ENCODE measurements at places on chromosomes 6 and 20.

- DNase-seq, result no peak
Measured at GRCh38 chr6:90534337-90535025, 52.4 kb downstream of the MAP3K7 start.

GRCh38 chr6:14118446-14118845, 874 bp downstream of the CD83 start:
- DNase-seq, result no peak

DNA sequence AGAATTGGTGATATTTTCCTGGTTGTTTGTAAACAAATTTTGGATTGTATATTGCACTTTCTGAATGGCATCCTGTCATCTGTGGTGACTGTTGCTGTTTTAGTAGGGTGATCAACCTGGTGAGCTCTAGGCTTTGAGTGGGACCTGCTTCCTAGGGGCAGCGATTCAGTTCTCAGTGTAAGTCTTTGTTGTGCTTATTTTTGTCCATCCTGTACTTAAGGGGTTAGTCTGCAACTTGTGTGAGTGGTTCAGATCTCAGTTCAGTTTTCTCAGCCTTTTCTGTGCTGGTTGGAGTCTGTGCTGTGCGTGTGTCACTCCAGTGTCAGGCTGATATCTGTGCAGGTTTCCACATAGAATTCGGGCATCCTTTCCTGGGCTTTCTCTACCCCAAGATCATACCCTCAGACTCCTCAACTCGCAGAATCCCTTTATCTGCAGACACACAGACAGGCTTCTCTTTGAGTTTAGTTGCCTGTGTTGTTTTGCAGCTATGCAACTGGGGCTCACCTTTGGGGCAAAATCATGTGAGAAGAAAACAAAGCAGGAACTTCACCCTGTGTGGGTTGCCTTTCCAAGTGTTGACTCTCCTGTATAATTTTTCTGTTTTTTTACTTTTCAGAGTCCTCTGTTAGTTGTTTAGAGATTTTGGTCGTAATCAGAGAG, 177.7 kb downstream of the FARS2 start:
- no peak for DNase-seq

DNA sequence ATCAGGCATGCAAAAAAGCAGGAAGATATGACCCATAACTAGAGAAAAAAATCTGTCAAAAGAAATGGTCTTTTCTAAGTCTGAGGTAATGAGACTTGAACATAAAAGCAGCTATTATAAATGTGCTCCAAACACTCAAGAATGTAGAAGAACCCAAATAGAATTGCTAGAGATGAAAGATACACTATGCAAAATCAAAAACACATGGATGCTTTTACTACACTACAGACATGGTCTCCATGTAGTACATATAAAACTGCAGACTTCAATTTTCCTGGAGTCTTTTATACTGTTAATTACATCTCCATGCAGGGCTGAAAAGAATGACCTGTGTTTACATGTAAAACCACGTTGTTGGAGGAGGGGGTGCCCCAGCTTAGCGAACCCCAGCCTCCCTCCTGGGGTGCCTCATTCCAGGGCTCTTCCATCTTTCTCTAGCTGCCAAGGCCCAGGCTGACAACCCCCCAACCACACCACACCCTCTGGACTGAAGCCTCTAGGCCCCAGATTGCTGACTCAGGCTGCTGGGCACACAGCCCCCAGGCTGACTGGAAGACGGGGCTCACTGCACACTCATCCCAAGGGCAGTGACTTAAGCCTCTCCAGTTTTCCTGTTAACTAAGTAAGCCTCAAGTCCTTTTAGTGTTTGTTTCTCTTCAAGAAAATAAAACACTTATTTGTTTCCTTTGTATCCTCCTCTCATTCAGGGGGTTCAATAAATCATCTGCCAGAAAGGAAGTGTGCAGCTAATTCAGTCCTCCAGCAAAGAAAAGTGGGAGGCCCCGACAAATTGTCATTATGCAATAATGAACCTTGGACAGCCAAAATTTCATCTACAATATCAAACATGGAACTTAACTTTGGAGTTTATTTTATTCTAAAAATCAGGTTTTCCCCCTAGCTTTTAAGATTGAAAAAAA, 26.0 kb upstream of the PLAGL1 start:
- peak; percentile 80 for DNase-seq

- peak; percentile 89 for DNase-seq
Measured at GRCh38 chr6:129759796-129760605, 50.0 kb upstream of the ARHGAP18 start.

GRCh38 chr20:21554376-21554890, 40.6 kb upstream of the NKX2-2 start:
- DNase-seq, result no peak

- DNase-seq, result no peak
Measured at GRCh38 chr6:149182262-149182661, 135.2 kb upstream of the TAB2 start.

GRCh38 chr6:155026022-155026705, 31.0 kb downstream of the TIAM2 start:
- DNase-seq, result peak; percentile 88

- DNase-seq, result no peak
Measured at GRCh38 chr6:160462116-160462515, 113.9 kb downstream of the SLC22A3 start.

DNA sequence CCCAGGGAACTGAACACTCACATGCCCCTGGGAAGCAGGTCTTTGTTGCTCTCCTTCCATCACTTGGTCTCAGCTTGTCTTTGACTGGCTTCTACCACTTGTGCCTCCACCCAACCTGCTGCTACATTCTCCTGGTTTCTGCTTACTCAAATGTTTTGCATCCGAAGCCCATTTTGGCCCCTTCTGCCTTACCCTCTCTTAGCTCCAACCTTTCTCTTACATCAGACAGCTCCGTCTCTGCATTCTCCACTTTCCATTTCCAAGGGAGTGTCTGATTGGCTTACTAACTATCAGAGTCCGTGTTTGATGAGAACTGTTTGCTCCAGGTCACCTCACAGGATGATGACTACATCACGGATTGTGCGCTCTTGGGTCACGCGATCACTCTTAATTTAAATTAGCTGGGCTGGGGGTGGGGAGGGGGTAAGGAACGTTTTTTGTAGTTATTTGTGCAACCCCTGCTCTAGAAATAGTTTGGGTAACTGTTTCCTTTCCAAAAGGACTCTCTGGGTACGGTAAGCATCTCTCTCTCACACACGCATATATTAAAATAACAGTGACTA, 844 bp upstream of the ABRACL start:
- peak; percentile 60 for DNase-seq

GRCh38 chr6:115932481-115932880, 128.2 kb downstream of the FRK start:
- peak; percentile 2 for DNase-seq

- DNase-seq, result peak; percentile 74
Measured at GRCh38 chr6:157800420-157801237, 22.4 kb upstream of the SNX9 start.

DNA sequence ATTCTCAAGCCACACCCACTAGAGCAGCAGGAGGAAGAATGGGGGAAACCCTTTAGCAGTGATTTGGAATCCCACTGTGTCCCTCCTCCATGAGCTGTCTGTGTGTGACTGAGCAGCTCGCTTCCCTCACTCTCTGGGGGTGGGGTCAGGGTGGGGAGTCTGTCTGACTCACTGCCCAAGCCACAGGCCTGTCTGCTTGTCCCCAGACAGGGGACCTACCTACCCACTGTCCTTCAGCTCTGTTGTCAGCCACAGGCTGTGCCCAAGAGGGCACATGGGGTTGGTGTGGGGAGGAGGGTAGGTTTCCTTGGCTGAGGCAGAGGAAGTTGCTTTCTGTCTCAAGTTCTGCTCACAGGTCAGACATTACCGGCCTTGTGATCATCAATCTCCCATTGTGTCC, 127.0 kb downstream of the MAFB start:
- DNase-seq, result peak; percentile 6

DNA sequence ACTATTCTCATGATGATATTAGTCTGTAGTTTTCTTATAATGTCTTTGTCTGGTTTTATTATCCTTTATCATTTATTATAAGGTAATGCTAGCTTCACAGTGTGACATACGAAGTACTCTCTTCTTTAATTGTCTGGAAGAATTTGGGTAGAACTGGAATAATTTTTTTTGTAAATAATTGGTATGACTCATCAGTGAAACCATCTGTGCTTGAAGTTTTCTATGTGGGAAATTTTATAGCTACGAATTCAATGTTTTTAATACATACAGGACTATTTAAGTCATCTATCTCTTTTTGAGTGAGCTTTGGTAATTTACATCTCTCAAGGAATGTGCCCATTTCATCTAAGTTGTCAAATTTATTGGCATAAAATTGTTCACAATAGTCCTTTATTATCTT, 86.3 kb downstream of the SOD2 start:
- DNase-seq, result peak; percentile 27

DNA sequence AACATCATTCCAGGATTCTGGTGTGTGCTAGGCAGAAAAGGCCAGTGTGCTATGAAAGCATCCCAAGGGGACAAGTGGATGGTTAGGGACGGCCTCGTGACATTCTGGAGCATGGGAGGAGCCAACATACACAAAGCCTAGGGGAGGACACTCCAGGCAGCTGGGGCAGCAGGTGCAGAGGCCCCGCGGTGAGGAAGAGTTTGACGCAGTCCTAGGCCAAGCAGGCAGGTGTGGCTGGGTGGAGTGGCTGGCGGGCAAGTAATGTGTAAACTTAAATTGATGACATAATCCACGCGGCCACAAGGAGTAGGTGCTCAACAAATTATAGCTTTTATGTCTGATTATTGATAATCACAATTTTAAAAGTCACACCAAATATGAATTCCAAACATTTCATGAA, 93.6 kb downstream of the TMEM242 start:
- no peak for DNase-seq

GRCh38 chr20:39822667-39823066, 860.5 kb downstream of the DHX35 start:
- peak; percentile 73 for DNase-seq

- no peak for DNase-seq
Measured at GRCh38 chr6:125124049-125124669, 29.4 kb upstream of the TPD52L1 start.

GRCh38 chr6:169251371-169251802, 2.3 kb downstream of the THBS2 start:
- peak; percentile 19 for DNase-seq

DNA sequence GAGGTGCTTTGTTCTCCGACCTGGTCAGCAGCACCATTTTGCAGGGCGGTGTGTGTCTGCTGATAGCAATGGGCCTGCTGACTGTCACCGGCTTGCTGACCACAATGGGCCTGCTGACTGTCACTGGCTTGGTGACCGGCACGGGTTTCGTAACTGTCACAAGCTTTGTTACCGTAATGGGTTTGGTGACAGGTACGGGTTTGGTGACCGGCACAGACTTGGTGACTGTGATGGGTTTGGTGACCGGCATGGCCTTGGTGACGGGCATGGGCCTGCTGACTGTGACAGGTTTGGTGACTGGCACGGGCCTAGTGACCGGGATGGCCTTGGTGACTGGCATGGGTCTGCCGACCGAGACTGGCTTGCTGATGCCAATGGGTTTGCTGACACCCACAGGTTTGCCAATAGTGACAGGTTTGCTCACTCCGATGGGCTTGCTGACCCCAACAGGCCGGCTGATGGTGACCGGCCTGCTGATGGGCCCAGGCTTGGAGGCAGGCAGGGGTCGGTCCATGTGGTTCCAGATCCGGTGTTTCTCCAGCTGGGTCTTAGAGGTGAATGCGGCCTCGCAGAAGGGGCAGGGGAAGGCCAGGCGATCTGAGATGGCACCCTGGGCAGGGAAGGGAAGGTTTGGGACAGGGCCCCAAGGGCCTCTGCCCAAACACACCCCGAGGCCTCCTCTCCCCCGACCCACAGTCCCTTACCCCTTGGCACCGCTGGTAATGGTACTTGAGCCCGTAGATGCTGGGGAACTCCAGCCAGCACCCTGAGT, 3.4 kb downstream of the ZNF512B start:
- DNase-seq, result no peak

GRCh38 chr20:63738687-63739129, 868 bp upstream of the SLC2A4RG start:
- no peak for DNase-seq

- no peak for DNase-seq
Measured at GRCh38 chr6:118097576-118097975, 190.5 kb downstream of the SLC35F1 start.

DNA sequence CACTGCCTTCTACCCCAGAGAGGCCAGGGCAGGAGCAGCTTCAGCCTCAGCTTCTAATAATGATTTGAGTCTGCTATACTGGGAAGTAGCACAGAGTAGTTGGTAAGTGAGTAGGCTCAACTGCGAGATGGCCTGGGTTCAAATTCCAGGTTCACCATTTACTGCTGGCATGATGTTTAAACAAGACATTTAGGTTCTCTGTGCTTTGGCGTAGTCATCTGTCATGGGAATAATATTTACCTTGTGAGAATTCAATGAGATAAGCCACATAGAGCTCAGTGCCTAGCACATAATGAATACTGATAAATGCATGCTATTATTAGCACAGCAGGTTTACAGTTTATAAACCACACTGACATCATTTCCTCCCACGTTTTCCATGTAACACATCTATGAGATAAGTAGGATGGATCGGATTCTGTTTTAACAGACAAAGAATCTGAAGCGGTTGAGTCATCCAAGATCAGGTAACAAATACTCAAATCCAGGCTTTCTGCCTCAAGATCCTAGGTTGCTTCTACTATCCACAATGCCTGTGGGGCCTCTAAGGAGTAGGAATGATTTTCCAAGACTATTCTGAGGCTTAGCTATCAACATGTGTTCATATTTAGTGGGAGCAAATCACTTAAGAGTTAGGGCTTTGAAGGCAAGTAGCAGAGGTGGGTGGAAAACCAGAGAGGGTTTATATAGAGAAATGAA, 72.9 kb upstream of the DTNBP1 start:
- no peak for DNase-seq

DNA sequence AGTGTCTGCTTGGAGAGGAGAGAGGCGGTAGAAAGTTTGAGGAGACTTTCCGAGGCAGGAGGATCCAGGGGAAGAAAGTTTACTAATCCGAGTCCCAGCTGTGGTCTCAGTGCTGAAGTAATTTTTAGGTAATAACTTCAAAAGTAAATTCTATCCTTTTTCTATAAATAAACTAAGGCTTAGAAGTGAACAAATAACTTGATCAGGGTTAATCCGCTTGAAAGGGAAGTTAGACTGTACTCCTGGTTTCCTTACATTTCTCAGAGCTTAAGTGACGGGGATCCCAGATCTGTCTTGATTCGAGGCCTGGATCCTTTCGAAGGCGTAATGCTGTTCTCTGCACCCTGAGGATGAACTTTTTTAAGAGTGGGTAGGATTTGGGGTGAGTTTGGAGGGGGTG, 2.6 kb downstream of the STK35 start:
- DNase-seq, result no peak

GRCh38 chr6:99148761-99149160, 200.7 kb downstream of the FAXC start:
- DNase-seq, result no peak

DNA sequence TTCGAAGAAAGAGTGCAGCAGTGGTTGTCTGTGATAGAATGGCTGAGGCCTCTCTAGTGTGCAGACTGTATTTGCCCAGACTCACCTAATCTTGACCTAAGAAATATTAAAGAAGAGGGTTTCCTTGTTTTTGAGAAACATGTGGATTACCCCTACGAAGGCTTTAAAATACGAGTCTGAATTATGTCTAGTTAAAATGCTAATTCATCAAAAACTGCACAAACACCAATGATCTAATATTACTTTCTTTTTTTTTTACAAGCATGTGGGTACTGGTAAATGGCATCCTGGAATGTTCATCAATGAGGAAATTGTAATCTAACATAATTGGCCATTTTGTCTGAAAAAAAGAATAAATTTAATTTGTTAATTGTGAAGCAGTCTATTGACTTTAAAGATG, 510.9 kb downstream of the EPM2A start:
- no peak for DNase-seq

All from EH (cell line).